Panc1 (cell line): ENCODE measurements at places on chromosomes 3 and 15.

- DNase-seq: no peak
Measured at GRCh38 chr15:69474846-69475455, 22.3 kb downstream of the RPLP1 start.

DNA sequence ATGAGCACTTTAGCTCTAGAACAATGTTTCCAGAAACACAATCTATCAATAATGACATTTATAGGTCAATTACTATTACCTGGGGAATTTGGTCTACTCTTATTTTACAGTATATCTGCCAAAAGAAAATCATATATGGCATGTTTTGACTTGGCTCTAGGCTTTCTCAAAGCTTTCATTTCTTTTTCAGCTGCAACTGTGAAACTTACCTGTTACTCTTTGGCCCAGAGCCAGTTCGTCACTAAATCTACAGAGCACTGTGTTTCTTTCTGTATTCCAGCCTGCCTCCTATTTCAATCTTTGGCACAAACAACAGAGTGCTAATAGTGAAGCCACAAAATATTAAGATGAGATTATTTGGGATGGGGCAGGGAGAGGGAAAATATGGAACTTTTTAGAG lies 76.0 kb downstream of the P2RY1 start:
- no peak for DNase-seq

- DNase-seq: no peak
Measured at GRCh38 chr15:74242441-74243185, 6.5 kb downstream of the CCDC33 start.

- DNase-seq: no peak
Measured at GRCh38 chr3:82355228-82355627, 593.8 kb upstream of the GBE1 start.

DNA sequence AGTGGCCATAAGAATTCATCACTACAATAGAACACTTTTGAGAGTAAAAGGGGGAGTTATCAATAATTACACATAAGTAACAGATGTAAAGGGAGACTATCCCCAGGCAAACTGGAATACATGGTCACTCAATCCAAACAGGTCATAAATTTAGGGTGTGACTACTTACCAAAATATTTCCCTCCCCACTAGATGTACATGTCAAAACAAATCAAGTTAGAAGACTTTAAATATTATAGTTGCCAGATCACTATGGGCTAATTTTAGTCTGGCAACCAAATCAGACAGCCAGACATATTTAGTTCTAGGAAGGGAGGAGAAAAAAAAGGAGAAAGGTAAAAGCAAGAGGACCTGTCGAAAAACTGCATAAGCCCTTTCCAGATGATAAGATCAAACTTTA lies 23.1 kb downstream of the SLC24A5 start:
- DNase-seq: no peak

- DNase-seq: no peak
Measured at GRCh38 chr3:64971602-64972001, 283.8 kb upstream of the ADAMTS9 start.

- DNase-seq: no peak
Measured at GRCh38 chr3:46186471-46187340, 21.4 kb downstream of the CCR1 start.
